ENCODE measurements at places on chromosomes 5 and 9.

DNA sequence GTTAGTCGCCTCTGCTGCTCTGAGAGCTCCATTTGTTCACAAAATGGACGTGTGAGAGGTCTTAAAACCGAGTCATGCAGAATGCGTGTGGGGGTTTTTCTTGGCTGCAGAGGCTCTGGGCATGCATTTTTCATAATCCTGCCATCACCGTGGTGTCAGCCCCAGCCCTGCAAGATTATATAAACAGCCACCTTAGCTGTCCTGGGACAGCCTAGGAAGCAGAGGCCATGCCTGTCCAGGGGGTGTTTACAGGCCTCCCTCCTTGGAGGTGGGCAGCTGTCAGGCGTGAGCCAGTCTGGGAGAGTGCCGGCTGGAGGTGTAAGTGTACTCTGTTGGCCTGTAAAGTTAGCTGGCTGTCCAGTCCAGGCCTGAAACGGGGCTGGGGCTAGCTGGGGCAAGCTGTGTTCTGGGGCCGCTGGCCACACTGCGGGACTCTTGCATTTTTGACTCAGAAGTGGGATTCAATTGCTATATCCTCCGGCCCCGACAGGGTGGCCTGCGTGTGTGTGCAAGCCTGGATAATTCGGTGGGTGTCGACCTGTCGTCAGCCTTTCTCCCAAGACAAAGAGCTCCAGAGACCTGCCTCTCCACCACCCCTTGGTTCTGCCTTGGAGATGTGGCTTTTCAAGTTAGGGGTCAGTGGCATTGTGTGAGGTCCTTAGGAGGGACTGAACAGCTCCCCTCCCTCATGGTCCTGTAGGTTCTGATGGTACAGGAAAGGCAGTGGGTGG is 2.4 kb downstream of the WNK2 start:
- no peak for DNase-seq

- peak; percentile 78 for DNase-seq
Measured at GRCh38 chr9:126705767-126706697, 92.3 kb downstream of the LMX1B start.

DNA sequence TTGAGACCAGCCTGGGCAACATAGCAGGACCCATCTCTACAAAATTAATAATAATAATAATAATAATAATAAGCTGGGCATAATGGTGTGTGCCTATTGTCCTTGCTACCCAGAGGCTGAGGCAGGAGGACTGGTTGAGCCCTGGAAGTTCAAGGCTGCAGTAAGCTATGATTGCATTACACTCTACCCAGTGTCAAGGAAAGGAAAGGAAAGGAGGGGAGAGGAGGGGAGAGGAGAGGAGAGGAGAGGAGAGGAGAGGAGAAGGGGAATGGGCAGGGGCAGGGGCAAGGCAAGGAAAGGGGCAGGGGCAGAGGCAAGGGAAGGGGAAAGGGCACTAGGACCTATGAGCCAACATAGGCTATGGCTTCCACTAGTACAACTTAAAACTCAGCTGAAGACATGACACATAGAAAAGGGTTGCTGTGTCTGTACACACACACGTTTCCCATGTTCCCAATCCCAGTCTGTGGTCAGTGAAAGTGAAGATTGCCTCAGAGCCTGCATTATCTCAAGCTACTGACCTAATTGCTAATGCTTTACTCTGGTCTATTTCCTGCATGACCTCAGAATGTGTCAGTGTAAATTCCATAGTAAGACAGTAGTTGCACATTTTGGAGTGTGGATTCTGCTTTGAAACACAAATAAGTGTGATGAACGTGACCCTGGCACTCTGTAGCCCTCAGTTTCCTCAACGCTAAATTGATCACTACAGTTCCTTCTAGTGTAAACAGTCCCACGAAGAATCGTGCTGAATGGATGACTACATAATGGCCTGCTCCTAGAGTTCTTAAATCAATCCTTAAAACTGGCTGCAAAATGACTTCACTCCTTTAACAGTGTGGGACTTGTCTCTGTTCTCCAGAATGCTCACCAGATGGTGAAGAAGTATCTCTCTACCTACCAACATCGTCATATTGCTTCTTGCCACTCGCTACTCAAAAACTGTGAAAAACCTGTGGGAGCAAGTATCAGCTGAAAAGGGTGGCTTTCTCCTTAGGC is 497.0 kb downstream of the RAB3C start:
- DNase-seq, result no peak

GRCh38 chr5:84599964-84600363 is 215.3 kb upstream of the EDIL3 start:
- DNase-seq, result no peak

DNA sequence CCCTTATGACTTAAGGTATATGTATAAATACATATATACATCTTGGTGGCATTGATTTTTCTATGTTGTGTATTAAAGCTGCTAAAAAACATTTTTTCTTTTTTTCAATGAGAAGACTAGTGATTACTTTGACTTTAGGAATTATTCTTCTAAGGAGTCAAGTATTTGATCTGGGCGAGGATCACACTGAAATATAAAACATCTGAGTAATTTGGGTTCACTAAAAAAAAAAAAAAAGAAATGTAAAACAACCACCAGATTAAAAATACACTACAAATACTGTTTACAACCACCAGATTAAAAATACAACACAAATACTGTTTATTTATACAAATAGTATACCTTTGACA is 9.0 kb downstream of the UBAP1 start:
- DNase-seq, result no peak

GRCh38 chr9:13993632-13994185 is 320.2 kb downstream of the NFIB start:
- no peak for DNase-seq

DNA sequence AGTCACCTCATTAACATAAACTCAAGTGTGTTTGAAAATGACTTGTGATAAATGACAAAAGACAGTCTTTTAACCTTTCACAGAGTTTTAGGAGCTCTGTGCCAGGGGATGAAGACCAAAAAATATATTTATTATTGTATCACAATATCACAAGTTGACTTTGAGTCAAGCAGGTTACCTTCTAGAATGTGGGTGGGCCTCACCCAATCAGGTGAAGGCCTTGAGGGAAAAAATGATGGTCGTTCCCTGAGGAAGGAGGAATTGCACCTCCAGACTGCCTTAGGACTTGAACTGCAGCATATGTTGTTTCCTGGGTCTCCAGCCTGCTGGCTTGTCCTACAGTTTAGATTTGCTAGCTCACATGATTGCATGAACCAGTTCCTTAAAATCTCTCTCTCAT is 41.6 kb upstream of the PANK3 start:
- DNase-seq, result no peak

- no peak for DNase-seq
Measured at GRCh38 chr5:141787376-141787775, 90.8 kb downstream of the PCDH1 start.

DNA sequence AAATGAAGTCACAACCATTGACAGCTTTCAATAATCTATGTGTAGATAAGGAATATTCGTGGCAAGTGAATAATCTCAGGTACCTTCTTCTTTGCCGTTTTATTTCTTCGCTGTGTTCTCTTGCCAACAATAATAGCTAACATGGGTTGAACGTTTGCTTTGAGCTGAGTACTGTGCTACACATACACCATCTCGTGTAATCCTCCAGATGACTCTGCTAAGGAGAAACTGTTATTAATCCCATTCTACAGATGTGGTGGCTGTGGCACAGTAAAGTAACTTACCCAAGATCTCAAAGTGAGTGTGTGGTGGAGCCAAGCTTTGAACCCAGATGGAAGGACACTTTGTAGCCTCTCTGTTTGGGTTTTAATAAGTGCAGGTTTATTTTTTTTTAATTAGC is 179.7 kb downstream of the C9orf152 start:
- no peak for DNase-seq

DNA sequence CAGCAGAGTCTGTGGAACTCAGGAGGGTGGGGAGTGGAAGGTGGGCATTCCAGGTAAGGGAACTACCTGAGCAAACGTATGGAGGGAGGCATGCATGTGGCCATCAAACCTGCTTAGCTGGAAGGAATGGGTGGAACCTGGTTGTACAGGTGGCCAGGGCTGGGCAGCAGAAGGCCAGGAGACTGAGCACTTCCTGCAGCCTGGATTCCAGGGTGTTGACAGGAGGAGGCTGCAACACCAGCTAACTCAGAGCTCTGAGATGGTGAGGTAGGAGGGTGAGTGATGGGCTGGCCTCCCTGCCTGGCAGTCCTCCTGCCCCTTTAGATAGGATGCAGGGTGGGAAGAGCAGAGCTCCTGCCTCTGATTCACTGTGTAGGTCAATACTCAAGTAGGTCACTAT is 92.5 kb upstream of the CPEB4 start:
- no peak for DNase-seq

GRCh38 chr5:175711472-175712312 is 53.8 kb downstream of the HRH2 start:
- no peak for DNase-seq

DNA sequence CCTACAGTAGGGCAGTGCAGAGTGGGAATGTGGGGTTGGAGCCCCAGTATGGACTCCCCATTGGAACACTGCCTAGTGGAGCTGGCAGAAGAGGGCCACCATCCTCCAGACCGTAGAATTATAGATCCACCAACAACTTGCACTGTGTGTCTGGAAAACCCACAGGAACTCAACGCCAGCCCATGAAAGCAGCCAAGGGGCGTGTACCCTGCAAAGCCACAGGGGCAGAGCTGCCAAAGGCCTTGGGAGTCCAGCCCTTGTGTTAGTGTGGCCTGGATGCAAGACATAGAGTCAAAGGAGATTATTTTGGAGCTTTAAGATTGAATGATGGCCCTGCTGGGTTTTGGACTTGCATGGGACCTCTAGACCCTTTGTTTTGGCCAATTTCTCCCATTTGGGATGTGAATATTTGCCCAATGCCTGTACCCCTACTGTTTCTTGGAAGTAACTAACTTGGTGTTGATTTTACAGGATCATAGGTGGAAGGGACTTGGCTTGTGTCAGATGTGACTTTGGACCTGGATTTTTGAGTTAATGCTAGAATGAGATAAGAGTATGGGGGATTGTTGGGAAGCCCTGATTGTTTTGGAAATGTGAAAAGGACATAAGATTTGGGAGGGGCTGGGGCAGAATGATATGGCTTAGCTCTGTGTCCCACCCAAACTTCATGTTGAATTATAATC is 266.8 kb downstream of the SEMA5A start:
- DNase-seq, result no peak

GRCh38 chr5:11672385-11673085 is 231.7 kb downstream of the CTNND2 start:
- DNase-seq, result no peak

DNA sequence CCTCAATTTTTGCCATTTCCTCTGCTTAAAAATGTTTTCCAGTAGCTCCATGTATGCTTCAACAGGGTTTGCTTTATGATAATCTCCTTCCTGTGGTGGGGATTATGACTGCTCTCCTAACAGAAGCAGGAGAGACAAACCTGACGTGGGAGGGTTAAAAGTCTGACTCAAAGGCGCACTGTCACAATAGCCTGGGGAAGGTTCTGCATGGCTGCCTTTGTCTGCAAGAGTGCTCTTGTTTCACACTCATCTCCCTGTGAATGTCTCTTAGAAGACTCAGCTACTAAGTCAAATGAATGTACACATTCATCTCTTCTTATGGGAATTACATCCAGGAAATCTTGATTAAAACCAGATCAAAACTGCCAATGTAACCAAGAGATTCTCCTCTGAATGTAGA is 90.9 kb upstream of the MTAP start:
- no peak for DNase-seq

- no peak for DNase-seq
Measured at GRCh38 chr5:116473706-116474105, 100.9 kb downstream of the SEMA6A start.

DNA sequence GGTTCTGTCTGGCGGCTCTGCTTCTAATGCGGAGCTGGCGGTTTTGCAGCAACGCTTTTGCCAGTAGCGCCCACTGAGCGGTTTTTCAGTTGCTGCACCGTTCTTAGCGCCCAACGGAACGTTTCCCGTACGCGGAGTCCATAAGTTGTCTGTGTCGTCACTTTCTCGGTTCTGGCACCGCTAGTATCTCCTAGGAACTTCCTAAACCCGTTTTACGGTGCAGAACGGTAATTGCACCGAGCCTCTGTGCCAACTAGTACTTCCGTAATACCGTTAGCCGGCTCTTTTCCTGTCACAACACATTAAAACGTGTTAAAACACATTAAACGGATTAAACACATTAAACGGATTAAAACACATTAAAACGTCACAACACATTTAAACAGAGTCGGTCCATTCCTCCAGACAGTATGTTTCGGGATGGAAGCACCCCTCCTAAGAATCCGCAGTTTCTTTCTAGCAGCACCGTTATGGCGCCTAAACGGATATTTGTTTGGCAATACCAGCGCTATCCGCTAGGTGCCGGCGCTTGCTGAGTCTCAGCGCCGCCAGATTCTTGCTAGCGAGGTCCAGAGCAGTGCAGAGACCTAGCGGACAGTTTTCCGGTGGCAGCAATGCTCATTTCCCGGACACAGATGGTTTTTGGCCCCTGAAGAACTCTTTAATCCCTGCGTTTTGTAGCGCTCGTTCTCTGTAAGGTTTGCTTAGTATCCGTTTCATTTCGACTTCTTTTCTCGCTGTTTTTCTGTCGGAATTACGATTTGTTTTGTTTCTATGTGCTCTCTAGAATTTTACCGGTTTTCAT is 45.4 kb downstream of the ANXA2R start:
- peak; percentile 77 for DNase-seq

GRCh38 chr5:7169240-7169878 is 226.6 kb upstream of the ADCY2 start:
- DNase-seq, result no peak

DNA sequence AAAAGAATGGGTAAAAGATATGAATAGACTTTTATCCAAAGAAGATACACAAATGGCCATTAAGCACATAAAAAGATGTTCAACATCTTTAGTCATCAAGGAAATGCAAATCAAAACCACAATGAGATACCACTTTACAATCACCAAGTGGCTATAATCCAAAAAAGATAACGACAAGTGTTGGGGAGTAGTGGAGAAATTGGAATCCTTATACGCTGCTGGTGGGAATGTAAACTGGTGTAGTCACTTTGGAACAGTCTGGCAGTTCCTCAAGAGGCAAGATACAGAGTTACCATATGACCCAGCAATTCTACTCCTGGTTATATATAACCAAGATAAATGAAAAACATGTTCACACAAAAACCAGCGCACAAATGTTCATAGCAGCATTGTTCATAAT is 234.9 kb downstream of the SPATA31D1 start:
- DNase-seq, result no peak
